Activated CD8-positive, alpha-beta memory T cell treated with anti-CD3 and anti-CD28 coated beads for 4 hours (primary cell): ENCODE measurements at places on chromosomes 3 and 15.

DNA sequence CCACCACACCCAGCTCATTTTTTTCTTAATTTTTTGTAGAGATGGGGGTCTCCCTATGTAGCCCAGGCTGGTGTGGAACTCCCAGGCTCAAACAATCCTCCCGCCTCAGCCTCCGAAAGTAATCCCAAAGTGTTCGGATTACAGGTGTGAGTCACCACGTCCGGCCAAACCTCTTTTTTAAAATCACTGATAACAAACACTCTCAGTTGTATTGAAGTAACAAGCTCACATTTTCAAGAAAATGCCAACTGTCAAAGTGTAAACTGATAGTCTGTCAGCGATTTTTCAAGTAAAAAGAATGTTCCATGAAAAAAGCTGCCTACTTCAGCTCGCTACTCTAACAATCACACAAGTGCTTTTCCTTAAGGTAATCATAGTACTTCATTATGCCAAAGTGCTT is 33.4 kb downstream of the UBXN7 start:
- no peak for DNase-seq

DNA sequence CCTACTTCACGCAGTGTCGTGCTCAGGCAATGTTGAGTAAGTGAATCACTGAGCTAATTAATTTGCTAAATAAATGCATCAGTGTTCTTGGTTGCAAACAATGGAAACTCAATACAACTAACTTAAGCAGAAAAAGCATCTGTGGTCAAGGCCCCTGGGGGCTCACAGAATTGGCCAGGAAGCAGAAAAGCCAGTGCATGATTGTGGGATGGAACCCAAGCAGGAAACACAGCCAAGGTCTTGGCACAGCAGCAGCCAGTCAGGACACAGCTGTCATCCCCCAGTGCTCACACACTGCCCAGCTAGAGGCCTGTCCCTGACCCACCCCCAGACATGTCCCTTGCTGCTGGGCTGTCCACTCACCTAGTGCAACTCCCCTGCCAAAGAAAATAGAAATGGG is 85.9 kb downstream of the AQP9 start:
- DNase-seq, result no peak

- DNase-seq, result no peak
Measured at GRCh38 chr3:129317848-129318247, 39.2 kb downstream of the HMCES start.

DNA sequence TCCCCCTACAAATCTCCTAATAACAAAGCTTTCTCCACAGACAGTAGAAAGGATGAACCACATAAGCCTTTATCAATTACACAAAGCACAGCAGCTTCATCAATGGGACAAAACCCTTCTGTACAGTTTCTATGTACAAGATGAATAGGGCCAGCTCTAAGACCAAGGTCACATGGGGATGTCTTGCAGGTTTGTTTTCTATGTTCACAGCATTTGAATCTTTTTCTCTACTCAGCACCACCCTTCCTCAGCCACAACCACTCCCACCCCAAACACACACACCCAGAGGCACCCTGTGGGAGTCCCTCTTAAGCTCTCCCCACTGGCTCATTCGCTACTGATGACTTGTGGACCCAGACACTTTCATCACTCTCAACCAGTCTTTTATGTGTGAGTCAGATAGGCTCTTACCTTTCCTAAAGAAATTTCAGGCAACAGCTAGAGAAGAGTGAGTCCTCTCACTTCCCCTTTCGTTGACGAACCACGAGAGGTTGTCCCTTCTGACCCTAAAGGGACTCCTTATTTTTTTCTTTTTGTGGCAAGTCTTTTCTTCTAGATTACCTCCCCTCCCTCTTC is 57.9 kb downstream of the ARHGAP31 start:
- DNase-seq, result peak; percentile 35

GRCh38 chr15:38930851-38931572 is 366.4 kb upstream of the RASGRP1 start:
- DNase-seq, result no peak

GRCh38 chr15:51193526-51193925 is 98.8 kb upstream of the TNFAIP8L3 start:
- DNase-seq, result no peak

DNA sequence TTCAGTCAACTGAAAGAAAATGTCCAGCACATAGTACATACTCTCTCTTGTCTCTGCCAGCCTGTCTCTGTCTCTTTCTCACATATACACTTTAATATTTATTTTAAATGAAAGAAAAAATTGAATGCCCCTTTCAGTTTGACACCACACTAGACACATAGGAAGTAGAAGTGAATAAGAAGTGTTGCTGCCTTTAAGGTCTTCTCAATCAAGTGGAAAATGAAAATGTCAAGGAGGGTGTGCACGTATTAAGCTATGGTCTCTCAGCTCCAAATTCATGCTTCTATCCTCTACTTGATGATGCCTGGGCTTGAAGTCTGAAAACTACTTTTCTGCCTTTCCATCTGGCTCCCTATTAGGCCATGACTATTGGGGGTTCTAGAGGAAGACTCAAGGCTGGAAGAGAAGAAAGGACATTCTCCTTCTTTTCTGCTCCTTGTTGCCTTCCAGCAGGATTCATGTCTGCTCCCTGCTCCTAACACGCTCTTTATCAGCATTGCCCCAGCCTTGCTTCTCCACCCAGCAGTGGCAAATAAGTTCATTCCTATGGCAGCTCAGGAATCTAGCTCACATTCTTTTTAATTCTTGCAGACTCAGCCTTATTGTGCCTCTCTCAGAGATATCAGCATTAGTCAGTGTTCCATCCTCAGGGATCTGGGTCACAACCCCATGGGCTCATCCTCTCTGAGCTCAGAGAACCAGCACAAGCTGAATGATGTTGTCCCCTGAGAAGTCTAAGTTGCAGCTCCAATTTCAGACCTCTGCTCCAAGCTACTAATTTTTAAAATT is 609.1 kb upstream of the GRM7 start:
- DNase-seq, result no peak

DNA sequence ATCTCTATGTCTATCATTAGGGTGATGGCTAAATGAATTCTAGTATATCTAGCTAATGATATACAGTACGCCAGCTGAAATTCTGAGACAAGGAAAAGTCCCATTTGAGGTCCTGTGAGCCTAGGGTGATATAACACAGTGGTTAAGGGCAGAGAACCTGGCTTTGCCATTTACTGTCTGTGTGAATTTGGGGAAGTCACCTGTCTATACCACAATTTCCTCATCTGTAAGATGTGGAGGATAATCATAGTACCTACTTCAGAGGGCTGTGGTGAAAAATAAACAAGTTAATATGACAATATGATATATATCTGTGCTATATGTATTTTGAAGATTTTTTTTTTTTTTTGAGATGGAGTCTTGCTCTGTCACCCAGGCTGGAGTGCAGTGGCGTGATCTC is 9.8 kb upstream of the ANKDD1A start:
- no peak for DNase-seq

- no peak for DNase-seq
Measured at GRCh38 chr3:101946906-101947305, 97.6 kb downstream of the NFKBIZ start.

DNA sequence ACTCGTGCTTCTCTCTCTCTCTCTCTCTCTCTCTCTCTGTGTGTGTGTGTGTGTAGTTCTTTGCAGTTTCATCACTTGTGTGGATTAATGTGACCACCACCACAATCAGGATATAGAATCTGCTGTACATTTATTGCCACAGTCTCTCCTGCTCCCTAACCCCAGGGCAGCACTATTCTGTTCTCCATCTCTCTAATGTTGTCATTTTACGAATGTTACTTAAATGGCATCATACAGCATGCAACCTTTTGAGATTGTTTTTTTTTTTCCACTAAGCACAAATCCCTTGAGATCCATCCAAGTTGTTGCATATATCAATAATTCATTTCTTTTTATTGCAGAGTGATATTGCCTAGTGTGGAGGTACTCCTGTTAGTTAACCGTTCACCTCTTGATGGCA is 26.9 kb downstream of the SLCO3A1 start:
- DNase-seq, result no peak

GRCh38 chr3:129314386-129315222 is 35.9 kb downstream of the HMCES start:
- DNase-seq, result no peak

GRCh38 chr15:79248183-79248582 is 34.3 kb upstream of the ANKRD34C start:
- DNase-seq, result no peak

DNA sequence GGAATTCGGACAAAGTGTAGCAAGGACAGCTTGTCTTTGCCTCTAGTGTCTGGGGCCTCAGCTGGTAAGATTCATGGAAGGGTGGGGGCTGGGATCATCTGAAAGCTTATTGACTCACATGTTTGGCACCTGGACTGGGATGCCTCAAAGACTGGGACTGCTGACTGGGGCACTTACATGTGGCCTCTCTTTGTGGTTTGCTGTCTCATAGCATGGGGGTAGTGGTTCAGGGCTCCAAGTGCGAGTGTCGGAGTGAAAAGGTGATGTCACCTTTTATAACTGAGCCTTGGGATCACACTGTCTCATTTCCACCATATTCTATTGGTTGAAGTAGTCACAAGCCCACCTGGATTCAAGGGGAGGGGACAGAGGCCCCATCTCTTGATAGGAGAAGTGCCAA is 6.8 kb downstream of the MFSD1 start:
- DNase-seq, result no peak

- DNase-seq, result no peak
Measured at GRCh38 chr3:10772271-10773161, 43.5 kb upstream of the SLC6A11 start.

DNA sequence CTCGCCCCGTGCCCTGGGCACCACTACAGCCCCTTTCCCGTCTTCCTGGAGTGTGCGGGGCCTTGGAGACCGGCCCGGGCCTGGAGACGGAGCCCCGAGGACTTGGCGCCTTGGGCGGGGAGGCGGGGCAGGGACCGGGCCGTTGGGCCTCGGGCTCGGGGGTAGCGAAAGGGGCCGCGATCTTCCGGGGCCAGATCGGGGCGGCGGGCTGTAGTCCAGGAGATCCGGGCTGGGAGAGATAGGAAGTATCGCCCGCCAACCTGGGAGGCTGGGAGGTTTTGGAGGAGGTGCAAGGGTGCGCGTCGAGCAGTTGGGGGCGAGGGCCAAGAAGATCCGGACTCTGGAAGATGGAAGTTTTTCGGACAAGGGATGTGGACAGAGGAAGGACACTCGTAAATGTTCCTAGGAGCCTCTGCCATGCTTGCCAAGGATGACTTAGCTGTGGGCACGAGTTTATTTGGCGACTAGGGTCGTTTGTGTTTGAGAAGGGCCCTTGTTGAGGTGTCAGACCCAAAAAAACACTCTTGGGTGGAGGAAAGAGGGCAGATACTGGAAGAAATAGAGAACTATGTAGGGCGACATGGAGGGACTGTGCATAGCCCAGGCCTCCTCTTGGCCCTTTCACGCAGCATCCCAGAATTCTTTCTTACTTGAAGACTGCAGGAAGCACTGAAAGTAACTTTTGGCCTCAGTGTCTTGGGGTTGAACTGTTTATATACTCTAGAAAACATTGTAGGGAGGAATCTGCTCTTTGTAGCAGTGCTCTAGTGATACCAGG is 712 bp downstream of the RTF1 start:
- DNase-seq, result no peak

DNA sequence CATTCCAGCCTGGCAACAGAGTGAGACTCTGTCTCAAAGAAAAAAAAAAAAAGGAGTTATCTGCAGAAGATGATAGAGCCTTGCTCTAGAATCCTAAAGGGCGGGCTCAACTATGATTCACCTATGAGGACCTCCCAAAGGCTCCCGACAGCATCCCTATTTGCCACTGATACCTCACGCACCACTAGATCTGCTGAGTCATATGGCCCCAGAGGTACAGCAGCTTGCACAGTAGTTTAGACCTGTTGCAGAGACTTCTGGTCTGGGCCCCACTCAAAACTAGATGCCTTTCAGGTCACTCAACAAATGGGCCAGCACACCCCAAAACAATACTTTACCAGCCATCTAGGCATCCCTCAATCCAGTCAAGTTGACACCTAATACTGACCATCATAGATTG is 38.1 kb upstream of the PTX3 start:
- no peak for DNase-seq

DNA sequence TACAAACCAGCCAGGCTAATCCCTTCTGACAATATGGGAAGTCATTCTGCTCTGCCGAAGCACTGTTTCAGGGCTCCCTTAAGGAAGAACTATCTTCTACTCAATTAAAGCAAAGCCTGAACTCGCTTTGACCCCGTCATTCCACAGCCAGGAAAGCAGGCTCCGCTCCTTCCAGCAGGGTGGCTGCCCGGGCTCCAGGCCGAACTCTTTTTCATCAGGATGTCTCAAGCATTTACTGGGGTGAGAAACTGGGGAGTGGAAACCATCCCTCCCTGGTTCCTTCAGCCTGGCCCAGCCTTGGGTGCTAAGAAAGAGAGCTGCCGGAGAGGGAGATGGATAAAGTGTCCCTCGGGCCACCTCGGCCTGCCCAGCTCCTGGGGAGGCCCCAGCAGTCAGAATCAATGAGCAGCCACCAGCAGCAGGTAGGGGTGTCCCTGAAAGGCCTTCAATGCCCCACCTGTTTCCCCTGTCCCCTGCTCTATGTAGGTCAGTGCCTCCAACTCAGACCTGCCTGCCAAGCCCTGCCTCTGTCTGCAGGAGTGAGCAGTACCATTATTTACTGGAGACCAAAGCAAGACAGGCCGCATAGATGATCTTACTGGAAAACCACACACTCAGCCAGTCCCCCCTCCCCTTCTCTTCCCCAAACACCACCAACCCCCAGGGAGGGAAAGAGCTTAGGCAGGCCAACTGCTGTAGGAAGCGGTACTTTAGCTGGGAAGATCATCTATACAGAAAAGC is 225.6 kb upstream of the TLE3 start:
- no peak for DNase-seq

DNA sequence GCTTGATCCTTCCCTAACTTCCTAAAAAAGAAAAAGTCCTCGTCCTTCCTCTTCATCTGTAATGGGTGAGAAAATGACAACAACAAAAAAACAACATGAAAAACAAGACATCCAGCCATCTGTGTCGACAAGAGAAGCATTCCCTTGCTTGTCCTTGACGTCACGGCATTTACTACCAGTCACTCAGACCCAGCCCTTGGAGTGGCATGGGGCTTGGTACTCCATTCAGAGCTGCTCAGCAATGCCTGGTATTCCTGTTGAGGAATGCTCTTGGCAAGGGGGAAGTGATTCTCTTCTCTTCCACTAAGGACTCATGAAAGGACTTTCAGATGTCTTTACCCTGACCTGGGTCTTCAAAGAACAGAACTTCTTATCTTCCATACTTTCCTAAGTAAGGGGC is 339.7 kb upstream of the RASGRP1 start:
- no peak for DNase-seq

GRCh38 chr3:129231331-129232119 is 17.9 kb upstream of the COPG1 start:
- no peak for DNase-seq

GRCh38 chr3:34862456-34862855 is 776.9 kb upstream of the ARPP21 start:
- DNase-seq, result no peak

DNA sequence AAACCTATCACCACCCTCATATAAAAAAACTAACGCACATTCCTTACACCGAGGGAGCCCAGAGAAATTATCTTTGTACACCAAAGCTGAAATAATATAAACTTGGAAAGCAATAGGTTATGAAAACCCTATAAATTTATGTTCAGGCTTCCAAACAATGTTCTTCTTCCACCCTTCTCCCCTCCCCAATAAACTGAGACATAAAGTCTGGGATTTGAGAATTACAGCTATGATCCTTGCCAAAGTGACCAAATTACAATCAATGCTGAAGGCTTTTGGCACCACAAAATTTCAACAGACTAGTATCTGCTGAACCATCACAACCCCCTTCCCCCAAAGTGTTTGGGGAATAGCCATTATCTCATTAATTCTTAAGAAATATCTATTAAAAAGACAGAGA is 237.8 kb downstream of the FMN1 start:
- DNase-seq, result no peak
